ENCODE measurements at places on chromosomes 16 and 17.

GRCh38 chr17:29840884-29841283, 89.1 kb downstream of the SSH2 start:
- no peak for DNase-seq

GRCh38 chr17:45739786-45740185, 44.3 kb upstream of the CRHR1 start:
- DNase-seq: no peak

GRCh38 chr16:29641561-29641960, 21.5 kb upstream of the SPN start:
- no peak for DNase-seq

DNA sequence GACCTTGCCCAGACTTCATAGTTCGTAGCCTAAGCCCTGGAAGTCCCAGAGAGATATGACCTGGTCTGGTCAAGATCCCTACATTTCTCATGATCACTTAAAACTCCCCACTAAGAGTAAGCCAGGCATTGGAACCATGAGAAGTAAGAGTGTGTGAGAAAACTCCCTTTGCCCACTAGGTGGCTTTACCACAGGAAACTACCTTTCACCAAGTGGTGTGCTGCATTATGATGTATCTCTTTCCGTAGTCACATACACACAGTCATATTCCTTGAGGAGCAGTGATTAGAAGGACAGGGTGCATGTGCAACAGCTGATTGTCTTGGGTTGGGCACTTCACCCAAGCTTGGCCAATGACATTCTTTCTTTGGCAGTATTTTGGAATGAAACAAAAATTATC, 639.3 kb downstream of the KCNJ2 start:
- no peak for DNase-seq

GRCh38 chr17:7922269-7922844, 6.3 kb upstream of the RNF227 start:
- no peak for DNase-seq
